Stimulated activated CD8-positive, alpha-beta memory T cell treated with anti-CD3 and anti-CD28 coated beads, Interleukin-7, amount 100 ng/mL, for 1 hour (primary cell): ENCODE measurements at places on chromosomes 2 and 18.

DNA sequence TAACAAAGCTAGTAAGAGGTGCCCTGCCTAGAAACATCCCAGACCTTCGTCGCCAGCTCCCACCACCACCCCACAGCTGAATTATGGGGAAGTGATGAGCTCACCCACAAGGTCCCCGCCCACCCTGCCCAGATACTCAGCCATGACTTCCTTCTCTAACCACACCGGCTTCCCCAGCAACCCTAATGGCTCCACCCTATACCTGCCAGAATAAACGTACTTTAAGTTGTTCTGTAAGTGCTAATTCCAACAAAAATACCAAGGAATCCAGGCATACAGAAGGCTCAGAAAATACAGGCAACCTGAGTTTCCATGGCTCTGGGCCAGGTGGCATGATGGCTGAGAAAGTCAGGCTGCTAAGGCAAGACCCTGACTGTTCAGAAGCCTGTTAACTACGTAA is 39.1 kb downstream of the TMEM163 start:
- no peak for DNase-seq

DNA sequence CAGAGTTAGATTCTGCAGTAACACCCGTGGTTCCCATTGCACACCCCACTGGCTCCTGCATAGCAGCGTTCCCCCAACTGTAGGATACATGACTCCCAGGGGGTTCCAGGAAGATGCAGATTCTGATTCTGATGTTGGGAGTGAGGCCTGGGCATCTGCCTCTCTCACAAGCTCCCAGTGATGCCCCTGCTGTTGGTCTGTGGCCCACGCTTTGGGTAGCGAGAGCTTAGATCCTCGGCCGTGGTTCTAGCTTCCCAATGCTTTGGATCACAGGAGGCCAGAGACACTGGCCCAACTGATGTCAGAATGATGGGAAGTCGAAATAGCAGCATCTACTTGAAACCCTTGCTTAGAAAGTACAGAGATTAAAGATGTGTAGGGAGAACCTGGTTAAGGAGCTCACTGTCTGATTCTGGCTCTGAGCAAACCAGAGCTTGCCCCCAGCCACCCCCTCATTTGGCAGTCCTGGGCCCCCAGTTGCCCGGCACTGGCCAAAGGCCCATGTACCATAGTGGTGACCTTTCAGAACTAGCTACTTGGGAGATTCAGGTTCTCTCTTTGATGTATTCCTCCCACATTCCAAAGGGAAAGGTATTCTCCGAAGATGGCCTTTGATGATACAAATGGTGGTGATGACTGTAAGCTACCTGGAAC is 197.5 kb downstream of the FAM210A start:
- no peak for DNase-seq

- no peak for DNase-seq
Observed at GRCh38 chr2:196170213-196170605, 1.2 kb downstream of the STK17B start.

DNA sequence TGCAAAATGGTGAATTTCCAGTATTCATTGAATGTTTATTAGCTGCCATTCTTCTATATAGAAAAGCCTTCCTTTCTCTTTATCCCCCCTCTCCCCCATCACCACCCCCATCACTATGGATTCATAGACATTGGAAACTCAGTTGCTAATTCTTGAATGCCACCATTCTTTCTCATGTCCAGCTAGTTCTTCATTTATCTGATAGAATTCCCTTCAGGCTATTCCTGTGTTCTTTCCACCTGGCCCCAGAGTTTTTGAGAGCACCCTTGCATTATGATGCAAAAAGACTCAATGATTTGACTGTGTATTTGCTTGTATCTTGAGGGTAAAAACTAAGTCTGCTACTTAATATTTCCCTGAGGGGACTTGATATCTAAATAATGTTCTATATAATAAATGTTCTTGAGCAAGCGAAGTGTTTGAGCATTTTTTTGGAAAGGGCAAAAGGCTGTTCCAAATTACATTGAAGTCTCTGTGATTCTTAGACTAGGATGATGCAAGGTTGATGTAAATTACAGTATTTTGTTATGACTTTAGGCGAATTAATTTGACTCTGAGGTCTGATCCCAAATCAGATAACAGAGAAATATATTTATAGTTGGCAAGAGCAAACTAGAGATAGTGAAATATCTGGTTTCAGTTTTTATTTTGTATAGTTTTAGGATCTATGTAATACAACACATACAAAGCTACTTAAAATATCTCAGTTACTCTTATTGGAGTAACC is 18.8 kb upstream of the SOS1 start:
- DNase-seq, result no peak

DNA sequence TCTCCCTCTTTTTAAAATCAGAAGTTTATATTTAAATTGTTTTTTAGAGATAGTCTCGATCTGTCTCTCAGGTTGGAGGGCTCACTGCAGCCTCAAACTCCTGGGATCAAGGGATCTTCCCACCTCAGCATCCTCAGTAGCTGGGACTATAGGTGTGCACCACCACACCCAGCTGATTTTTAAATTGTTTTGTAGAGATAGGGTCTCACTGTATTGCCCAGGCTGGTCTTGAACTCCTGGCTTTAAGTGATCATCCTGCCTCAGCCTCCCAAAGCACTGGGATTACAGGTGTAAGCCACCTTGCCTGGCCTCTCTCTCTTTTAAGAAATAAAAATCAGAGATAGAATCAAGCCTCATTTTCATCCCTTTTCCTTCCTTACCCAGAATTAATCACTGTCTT is 22.1 kb downstream of the FAM171B start:
- DNase-seq, result no peak

DNA sequence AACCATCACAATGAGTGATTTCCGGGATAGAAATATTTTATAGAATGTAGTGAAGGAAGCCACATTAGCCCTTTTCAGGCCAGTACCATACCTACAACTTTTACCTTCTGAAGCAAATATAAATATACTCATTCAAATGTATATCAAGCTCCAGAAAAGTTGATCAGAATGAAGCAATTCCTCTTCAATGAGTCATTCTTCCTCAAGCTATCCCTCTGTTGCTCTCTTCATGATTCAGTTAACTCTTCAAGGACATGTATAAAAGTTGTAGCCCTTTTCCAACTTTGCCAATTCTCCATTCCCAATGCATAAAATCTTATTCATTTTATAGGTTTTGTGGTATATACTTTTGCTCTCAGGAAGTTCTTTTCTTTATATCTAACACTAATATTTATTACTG is 242.1 kb upstream of the RGPD4 start:
- DNase-seq, result no peak

GRCh38 chr2:3557639-3558204 is 411 bp downstream of the RNASEH1 start:
- DNase-seq, result no peak

GRCh38 chr2:188727846-188728245 is 246.3 kb upstream of the COL3A1 start:
- DNase-seq, result no peak

DNA sequence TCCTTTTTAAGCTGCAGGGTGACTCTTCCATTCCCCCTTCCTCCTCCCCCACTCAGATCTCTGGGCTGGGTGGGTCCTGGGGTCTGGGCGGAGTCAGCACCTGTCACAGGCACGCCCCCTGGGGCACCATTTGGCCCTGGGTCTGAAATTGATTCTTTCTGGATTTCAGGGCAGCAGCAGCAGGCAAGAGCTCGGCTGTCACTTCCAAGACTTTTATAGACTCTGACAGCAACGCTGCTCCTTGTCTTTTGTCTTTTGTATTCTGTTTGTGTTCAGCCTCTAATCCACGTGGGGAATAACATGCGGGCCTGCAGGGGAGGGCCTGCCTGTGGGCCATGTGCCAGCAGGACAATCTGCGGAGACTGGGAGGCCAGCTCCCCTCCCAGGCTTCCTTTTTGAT is 3.9 kb downstream of the BOD1L2 start:
- no peak for DNase-seq

DNA sequence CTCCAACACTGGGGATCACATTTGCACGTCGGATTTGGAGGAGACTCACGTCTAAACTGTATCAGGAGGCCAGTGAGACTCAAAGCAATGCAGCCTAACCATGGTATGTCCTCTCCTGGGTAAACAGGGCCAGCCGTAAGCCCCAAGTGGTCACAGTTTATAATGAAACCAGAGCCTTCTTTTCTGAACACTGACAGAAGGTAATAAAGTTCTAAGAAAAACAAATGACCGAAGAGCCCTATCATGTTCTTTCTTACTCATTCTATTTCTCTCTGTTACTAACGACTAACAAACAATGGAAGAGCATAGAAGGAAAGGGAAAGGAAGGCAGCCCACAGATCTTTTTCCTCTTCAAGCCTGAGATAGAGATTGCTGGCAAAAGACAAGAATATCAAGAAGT is 796.8 kb upstream of the SOX11 start:
- DNase-seq, result no peak

GRCh38 chr2:32990556-32990955 is 43.8 kb downstream of the LTBP1 start:
- DNase-seq, result no peak

DNA sequence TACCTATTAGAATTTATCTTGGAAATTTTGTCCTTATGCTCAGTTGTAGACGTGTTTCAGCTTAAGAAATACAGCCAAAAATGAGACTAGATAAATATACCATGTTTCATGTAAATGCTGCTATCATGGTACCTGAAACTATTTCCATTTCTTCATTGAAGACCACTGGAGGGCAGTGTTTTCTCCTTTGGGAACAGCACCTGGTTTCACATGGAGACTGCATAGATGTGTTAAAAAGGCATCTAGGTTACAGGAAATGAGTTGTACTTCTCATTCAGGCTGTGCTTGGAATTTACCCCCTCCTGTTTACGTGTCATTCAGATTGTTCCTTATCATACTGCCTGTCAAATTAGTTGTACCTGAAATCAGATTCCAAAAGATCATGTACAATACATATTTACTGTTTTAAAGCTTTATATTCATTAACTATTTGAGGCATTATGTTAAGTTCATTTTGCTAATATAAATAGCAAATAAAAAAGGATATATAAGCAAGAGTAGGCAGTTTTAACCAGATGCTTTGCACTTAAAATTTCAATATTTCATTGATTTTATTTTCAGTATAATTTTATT is 57.3 kb upstream of the PSMD14 start:
- no peak for DNase-seq

GRCh38 chr2:134715932-134716643 is 2.7 kb downstream of the TMEM163 start:
- DNase-seq, result no peak

DNA sequence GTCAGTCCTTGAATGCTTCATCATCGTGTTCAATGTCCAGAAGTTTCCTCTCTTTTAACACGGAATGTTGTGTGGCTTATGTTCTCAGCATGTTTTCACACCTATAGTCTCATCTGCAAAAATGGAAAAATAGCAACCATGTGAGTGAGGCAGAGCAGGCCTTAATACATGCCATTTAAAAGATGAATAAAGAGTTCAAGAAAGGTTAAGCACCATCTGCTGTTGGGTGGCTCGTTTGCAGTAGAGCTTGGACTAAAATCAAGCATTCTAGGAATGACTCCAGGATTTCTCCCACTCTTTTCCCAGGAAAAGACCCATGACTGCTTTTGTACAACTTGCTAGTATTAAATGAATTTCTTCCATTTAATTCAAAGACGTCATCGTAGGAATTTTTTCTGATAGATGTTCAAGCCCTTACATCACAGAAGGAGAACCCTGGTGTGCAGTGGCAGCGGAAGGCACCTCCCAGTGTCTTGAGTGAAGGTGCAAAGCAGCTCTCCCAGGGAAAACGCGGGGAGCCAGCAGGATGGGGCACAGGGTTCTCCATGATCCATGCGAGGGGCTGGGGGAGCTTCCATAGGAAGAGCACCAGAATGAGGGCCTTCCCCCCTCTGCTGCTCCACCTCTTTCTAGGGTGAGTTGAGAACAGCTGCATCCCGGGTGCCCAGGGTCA is 9.6 kb downstream of the DCDC2C start:
- DNase-seq, result no peak

- DNase-seq, result no peak
Observed at GRCh38 chr2:65134158-65134557, 4.3 kb upstream of the RAB1A start.

- DNase-seq, result no peak
Observed at GRCh38 chr18:24373328-24373727, 24.3 kb downstream of the OSBPL1A start.

DNA sequence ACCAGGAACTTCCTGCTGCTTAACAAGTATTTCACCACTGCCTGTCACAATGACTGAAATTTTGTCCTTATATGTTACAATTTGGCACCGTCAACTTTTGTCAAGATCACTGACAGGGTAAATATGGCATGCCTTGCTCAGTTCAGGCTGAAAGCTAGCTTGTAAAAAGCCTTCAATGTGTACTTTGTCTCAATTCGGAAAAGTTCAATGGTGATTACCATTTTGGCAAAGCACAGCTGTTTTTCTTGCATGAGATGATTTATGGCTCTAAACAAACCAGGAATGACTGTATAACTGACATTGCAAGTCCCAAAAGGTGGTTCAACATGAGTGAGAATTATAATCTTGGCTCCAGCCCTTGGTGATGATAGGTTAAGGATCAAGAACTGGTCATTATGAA is 1255.2 kb downstream of the CNTNAP5 start:
- DNase-seq, result no peak

- no peak for DNase-seq
Observed at GRCh38 chr2:39394516-39394961, 42.5 kb downstream of the MAP4K3 start.

- no peak for DNase-seq
Observed at GRCh38 chr2:239143858-239144712, 256.7 kb downstream of the HDAC4 start.

- DNase-seq, result no peak
Observed at GRCh38 chr18:59893971-59894370, 5.8 kb upstream of the PMAIP1 start.

DNA sequence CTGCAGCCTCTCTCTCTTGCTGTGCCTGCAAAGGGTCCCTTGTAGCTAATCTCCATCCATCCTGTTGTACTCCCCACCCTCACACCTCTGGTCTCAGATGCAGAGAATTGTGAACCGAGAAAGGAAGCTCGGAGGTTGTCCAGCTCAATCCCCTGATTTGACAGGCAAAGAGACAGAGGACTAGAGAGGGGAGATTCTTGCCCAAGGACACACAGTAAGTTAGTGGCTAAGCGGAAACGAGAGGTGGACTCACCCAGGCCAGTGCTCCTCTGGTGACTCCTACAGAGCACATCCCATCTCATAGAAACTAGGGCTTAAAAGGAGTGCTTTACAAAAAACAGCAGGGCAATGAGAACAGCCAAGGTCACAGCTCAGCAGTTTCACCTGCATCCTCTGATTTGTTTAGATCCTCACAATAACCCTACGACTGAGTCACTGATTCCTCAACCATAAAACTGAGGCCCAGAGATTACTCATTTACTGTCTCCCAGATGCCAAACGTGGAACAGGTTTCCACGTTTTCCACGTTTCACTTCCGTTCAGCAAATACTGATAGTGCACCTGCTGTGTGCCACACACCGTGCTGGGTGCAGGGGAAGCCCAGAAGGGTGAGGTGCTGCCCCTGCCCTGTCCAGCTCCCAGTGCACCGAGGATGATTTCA is 22.1 kb downstream of the EHD3 start:
- DNase-seq, result no peak
